Activated T-cell treated with anti-CD3 and anti-CD28 coated beads for 24 hours (primary cell): ENCODE measurements at places on chromosomes 1 and 21.

DNA sequence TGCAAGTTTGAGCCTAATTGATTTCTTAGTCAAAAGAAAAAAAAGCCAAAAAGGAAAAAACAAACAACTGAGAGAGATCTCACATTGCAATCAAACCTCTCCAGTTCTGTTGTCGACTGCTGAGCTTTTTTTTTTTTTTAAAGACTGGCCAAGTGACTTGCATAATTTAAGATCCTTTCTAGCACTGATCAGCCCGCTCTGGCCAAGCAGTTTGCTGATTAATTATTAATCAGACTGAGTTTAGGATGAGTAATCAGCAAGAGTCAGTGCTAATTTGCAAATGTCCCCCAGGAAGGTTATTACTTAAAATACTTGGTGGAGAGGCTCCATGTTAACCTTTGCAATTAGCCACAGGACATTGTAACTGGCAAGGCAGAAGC lies 39.3 kb downstream of the HMGB4 start:
- DNase-seq = no peak

GRCh38 chr1:173937062-173937461 lies 19.9 kb upstream of the SERPINC1 start:
- no peak for DNase-seq

GRCh38 chr1:89945852-89946476 lies 48.9 kb upstream of the ZNF326 start:
- no peak for DNase-seq

- no peak for DNase-seq
Observed at GRCh38 chr1:205500240-205501233, 3.9 kb upstream of the CDK18 start.

DNA sequence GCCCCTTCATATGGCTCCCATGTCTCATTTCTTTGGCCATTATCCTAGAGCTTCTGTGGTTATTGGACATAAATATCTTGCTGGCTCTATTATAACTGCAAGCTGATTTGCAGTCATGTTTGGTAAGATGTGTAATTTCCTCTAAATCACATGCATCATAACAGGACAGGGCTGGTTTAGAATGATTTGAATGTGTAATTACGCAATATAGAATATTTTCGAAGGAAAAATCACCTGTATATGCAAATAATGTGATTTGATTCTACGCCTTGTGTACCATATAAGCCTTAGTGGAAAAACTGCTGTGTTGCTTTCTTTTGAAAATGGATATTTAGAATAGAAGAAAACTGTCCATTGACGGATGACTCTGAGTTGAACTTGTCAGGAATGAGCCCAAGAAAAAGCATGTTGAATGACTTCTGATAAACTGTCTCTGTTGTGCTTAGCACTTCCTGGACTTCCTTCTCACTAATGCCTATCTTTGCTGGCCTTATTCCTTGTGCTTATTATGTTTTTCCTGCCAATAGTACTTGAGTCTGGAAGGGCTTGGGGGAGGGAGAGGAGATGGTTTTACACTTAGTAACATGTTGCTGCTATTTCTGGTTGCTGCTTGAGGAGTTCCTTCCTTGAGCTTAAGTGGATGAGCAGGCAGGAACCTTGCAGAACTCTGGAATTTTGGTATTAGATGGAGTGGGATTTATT lies 6.5 kb downstream of the CACHD1 start:
- no peak for DNase-seq

DNA sequence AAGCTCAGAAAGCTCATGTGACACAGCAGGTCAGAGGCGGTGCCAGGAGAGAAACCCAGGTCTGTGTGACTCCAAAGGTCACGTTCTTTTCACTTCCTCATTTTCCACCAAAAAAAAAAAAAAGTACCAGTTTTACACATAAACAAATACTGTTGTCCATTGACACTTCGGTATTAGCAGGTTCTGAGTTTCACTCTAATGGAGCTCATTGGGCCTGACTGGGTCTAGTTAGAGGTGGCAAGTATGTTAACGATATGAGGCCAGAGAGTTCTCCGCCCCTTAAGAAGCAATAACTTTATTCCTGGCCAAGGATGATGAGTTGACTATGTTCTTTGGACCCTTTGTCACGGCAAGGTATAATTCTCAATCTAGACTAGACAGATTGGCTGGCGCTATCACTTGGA lies 30.0 kb upstream of the SDE2 start:
- no peak for DNase-seq

GRCh38 chr1:231971397-231972110 lies 345.0 kb downstream of the DISC1 start:
- DNase-seq = no peak

GRCh38 chr21:40613546-40614030 lies 233.4 kb downstream of the DSCAM start:
- DNase-seq = no peak

DNA sequence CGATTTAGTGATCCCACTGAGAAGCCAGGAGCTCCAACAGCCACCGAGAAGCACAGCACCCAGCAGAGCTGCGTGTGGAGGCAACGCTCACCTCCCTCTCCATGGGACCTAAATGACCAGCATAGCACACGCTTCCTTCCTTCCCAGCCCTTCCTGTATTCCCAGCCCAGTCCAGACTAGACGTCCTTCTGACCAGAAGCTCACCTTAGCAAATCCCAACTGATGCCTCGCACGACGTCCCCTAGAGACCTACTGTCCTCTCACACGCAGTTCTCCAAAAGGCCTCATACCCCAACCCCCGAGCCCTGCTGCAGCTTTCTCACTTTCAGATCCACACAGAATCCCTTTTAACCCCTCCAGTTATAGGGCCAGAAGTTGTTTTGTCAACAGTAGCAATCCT lies 132.4 kb downstream of the SLC45A1 start:
- DNase-seq = no peak

DNA sequence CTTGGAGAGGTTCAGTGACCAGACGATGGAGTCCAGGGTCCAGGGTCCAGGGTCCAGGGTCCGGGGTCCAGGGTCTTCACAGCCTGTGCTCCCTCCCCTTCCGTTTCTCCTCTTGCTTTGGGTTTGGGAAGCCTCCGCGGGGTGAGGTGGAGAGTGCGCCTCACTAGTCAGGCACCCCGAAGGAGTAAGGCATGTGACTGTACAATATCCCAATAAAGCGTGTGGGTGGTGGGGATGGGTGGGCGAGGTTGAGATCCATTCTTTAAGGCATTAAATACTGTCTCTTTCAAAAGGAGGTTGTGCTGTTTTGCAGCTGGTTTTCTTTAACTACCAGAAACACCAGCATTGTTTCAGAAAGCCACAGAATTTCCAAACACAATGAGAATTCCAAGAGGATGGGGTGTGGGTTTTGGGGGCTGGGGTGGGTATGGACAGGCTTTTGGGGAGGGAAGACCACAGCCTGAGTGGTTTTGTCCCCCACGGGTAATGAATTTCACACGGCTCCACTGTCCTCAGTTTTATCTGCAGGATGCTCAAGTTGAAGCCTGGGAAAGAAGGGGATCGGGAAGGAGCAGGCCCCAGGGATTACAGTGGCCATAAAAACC lies 65.7 kb downstream of the KIF26B start:
- no peak for DNase-seq

GRCh38 chr1:235128456-235129328 lies at the start of gene TOMM20:
Gene TOMM20 (minus strand): TSS chr1:235128837. CDS start chr1:235128715, 122 bp downstream.
- DNase-seq = peak; percentile 94

GRCh38 chr1:194950584-194950983 lies 1657.7 kb downstream of the KCNT2 start:
- DNase-seq = no peak

DNA sequence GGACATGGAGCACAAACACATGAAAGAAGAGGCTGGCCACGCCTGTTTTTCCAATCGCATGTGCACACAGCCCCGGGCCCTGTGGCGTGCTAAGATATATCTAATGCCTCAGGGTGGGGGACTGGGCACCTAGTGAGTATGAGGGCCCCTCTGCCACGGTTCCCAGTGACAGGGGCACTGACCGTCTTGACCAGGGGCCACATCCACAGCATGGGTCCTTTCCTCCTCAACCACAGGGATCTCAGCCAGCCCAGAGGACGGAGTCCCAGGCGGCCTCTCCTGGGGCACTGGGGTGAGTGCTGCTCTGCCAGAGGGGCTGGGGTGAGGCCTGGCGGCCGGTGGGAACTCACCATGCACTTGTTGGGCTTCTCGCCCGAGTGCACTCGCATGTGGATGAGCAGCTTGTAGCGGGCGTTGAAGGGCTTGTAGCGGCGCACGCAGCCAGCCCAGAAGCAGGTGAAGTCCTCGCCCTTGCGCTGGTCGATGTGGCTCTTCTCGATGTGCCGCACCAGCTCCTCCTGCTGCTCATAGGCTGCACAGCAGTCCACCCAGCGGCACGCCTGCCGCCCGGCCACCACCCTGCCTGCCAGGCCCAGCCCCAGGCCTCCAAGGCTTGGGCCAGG lies 134.7 kb downstream of the DMRTB1 start:
- no peak for DNase-seq

GRCh38 chr1:152774875-152775274 lies at the start of gene LCE1F:
Gene LCE1F (plus strand): TSS chr1:152775140. CDS start chr1:152776372, 1,232 bp downstream.
- no peak for DNase-seq
